ENCODE measurements at places on chromosomes 5 and 9. TPM values are rescaled to one million over a fixed set of nuclear protein-coding genes. Genes with fewer than 3 reads are reported as not detected.

Gene OR1J2
- not detected for total RNA-seq

Gene CLTA
- total RNA-seq: 335 TPM

Gene SPATA31E1
- total RNA-seq: not detected

Gene ANKRD55
- not detected for total RNA-seq

Gene EIF4E1B
- total RNA-seq: not detected

Gene CNTNAP3
- 9.1 TPM for total RNA-seq

Gene UBE2QL1
- total RNA-seq: not detected

Gene NR2F1-AS1
- total RNA-seq: 1.1 TPM

Gene SPINK6
- not detected for total RNA-seq

Gene IL33
- total RNA-seq: 2.4 TPM

Gene TMEM174
- total RNA-seq: not detected

Gene TEK
- total RNA-seq: 0.26 TPM

Gene F12
- total RNA-seq: 7.9 TPM

Gene VCAN
- 7.8 TPM for total RNA-seq

Gene HAPLN1
- total RNA-seq: not detected

Gene GABRA1
- total RNA-seq: not detected

Gene SRA1
- 48.5 TPM for total RNA-seq

Gene GRXCR2
- not detected for total RNA-seq

Gene PCDHB13
- not detected for total RNA-seq

Gene LRRC70
- total RNA-seq: 1.6 TPM

Gene ZFP2
- total RNA-seq: 0.53 TPM

Gene SLC6A7
- total RNA-seq: not detected

Gene SLC25A2
- not detected for total RNA-seq

Gene ADAMTS19
- total RNA-seq: under 0.01 TPM

Gene SMIM27
- 1.3 TPM for total RNA-seq

Gene GLDC
- total RNA-seq: not detected

Gene ADAM19
- total RNA-seq: 0.79 TPM

Gene ACTL7A
- not detected for total RNA-seq

Gene HINT1
- 344 TPM for total RNA-seq

Gene CCDC192
- total RNA-seq: not detected

Gene NIPBL
- 26.5 TPM for total RNA-seq

Gene HAND1
- total RNA-seq: not detected

Gene CENPK
- total RNA-seq: 4.2 TPM

Gene SPINK5
- 8.4 TPM for total RNA-seq

Gene MZB1
- total RNA-seq: 0.13 TPM

Gene ANKRD33B
- 0.13 TPM for total RNA-seq

Gene CRAT
- total RNA-seq: 13.7 TPM

Gene SPRY4
- total RNA-seq: 1.3 TPM

Gene ASPN
- total RNA-seq: not detected

Gene IL13
- total RNA-seq: not detected

Gene FTMT
- total RNA-seq: not detected

Gene TMOD1
- total RNA-seq: not detected

Gene NUTM2G
- not detected for total RNA-seq

Gene S1PR3
- 0.79 TPM for total RNA-seq

Gene CKS2
- total RNA-seq: 16.3 TPM
